ENCODE measurements at places on chromosomes 12 and 14.

DNA sequence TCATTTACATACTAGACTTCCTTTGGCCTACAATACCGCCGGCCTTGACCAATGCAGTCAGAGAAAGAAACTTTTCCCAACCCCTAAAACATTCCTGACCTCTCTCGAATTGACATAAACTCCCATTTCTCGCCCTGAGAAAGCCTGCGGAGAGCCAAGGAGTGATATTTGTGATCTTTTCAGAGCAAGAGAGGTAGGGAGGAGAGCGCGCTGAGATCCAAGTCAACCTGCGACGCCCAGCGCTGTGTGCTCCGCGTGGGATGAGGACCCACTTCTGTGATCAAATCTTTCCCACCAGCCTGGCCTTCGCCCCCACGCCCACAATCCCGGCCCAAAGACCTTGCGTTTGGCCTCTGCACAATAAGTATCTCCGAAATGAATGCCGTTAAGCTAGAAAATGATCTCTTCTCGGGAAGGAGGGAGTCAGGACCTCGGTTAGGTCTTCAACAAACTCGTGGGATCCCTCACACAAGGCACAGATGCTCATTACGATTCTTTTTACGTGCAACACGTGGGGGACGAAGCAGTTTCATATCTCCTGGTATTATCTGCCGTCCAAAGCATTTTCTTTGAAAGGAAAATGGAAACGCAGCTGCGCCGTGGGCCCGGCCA, 6.3 kb upstream of the NPAS3 start:
- no peaks in the 10 kb centered on the region for H3K36me3 ChIP-seq
- no peak overlapping the region for H3K4me3 ChIP-seq
- DNase-seq = no peak
- H3K4me1 ChIP-seq = peaks cover 4% of the 10 kb centered on the region

GRCh38 chr12:69821456-69822159, 3.4 kb upstream of the MYRFL start:
- no peaks in the 10 kb centered on the region for H3K27me3 ChIP-seq
- H3K27ac ChIP-seq = no peak overlapping the region
- H3K4me3 ChIP-seq = no peak overlapping the region
- H3K4me1 ChIP-seq = no peaks in the 10 kb centered on the region
- DNase-seq = no peak

GRCh38 chr14:68416171-68416570, 376.7 kb downstream of the ZFP36L1 start:
- no peaks in the 10 kb centered on the region for H3K36me3 ChIP-seq
- H3K27ac ChIP-seq = no peak overlapping the region
- DNase-seq = no peak
- no peak overlapping the region for H3K4me3 ChIP-seq
- H3K4me1 ChIP-seq = peaks cover 6% of the 10 kb centered on the region

- no peak overlapping the region for H3K4me3 ChIP-seq
- H3K4me1 ChIP-seq = no peaks in the 10 kb centered on the region
- H3K27me3 ChIP-seq = no peaks in the 10 kb centered on the region
Observed at GRCh38 chr12:33529810-33530209, 90.2 kb upstream of the SYT10 start.

DNA sequence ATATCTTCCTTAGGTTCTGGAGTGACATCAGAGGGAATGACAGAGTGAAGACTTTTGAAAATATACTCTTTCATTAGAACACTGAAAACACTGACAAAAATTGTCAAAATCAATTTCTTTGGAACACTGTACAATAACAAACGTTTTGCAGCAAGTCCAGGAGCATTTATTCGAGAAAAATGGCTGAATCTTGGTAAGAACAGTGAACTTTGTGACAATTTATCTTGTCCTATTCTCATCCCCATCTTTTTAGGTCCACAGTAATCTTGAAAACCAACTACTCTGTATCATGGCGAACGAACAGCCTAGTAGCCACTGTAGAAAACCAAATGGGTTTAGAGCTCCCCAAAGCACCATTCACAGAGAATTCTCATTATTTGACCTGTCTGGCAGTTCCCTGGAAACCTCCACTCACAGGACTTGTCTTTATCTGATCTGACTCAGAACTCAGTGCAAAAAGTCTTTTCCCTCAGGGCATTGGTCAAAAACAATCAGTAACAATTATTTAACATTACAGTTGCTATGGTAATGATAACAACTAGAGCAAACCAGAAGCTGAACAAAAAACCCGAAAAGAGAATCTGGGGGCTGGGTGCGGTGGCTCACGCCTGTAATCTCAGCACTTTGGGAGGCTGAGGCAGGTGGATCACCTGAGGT, 20.3 kb upstream of the PPP2R5E start:
- no peak overlapping the region for H3K4me3 ChIP-seq
- no peaks in the 10 kb centered on the region for H3K36me3 ChIP-seq
- no peaks in the 10 kb centered on the region for H3K27me3 ChIP-seq
- H3K27ac ChIP-seq = no peak overlapping the region

- DNase-seq = no peak
- no peaks in the 10 kb centered on the region for H3K27me3 ChIP-seq
- no peak overlapping the region for H3K27ac ChIP-seq
- peaks cover 37% of the 10 kb centered on the region for H3K36me3 ChIP-seq
- no peaks in the 10 kb centered on the region for H3K4me1 ChIP-seq
- H3K4me3 ChIP-seq = no peak overlapping the region
Observed at GRCh38 chr12:68733661-68734071, 12.3 kb upstream of the SLC35E3 start.

- no peak overlapping the region for H3K4me3 ChIP-seq
- no peaks in the 10 kb centered on the region for H3K4me1 ChIP-seq
- no peak overlapping the region for H3K27ac ChIP-seq
- H3K27me3 ChIP-seq = no peaks in the 10 kb centered on the region
- H3K36me3 ChIP-seq = no peaks in the 10 kb centered on the region
- no peak for DNase-seq
Observed at GRCh38 chr12:108360487-108360886, 21.4 kb upstream of the CMKLR1 start.

DNA sequence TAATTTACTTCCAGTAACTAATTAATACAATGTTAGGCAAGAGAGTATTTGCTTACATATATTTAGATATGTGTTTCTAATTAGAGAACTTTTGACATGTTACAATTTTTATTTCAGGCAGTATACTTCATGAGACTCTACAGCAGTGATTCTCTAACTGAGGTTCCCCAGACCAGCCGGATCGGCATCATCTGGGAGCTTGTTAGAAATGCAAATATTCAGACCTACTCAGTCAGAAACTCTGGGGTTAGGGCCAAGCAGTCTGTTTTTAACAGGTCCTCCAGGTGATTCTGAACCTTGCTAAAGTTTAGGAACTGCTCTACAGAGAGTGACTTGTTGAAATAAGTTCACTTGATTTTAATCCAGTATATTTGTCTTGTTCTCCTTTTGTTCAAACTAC, 46.5 kb downstream of the ARID2 start:
- H3K4me1 ChIP-seq = peaks cover 23% of the 10 kb centered on the region
- H3K4me3 ChIP-seq = no peak overlapping the region
- H3K36me3 ChIP-seq = no peaks in the 10 kb centered on the region
- no peak overlapping the region for H3K27ac ChIP-seq
- no peaks in the 10 kb centered on the region for H3K27me3 ChIP-seq

GRCh38 chr12:118109088-118109487, 5.3 kb upstream of the VSIG10 start:
- no peak overlapping the region for H3K27ac ChIP-seq
- no peak overlapping the region for H3K4me3 ChIP-seq
- no peaks in the 10 kb centered on the region for H3K36me3 ChIP-seq
- H3K4me1 ChIP-seq = peaks cover 5% of the 10 kb centered on the region
- H3K27me3 ChIP-seq = no peaks in the 10 kb centered on the region

GRCh38 chr14:23828616-23829015, 125.0 kb upstream of the DHRS4 start:
- no peaks in the 10 kb centered on the region for H3K36me3 ChIP-seq
- no peak for DNase-seq
- no peak overlapping the region for H3K4me3 ChIP-seq
- no peaks in the 10 kb centered on the region for H3K4me1 ChIP-seq

DNA sequence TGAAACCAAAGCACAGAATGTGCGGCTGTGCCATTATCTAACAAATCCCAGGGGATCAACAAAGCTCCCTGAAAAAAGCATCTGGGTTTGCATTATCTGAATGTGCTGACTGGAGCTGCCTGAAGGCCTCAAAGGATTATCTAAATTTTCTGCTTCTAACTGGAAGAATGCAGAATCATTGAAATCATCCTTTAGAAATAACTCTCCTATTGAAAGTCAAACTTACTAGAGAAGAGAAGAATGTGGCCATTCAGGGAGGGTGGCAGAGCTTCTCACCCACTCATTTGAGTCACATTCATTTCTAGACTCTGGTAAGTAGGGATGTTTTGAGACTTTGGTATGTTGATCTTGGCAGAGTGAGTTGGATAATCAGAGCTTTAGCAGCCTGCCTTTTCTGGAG, 220.6 kb upstream of the RGS6 start:
- H3K4me1 ChIP-seq = no peaks in the 10 kb centered on the region
- peaks cover 5% of the 10 kb centered on the region for H3K36me3 ChIP-seq
- no peak overlapping the region for H3K27ac ChIP-seq

- no peaks in the 10 kb centered on the region for H3K36me3 ChIP-seq
- no peak overlapping the region for H3K27ac ChIP-seq
- no peaks in the 10 kb centered on the region for H3K27me3 ChIP-seq
- no peak for DNase-seq
- H3K4me3 ChIP-seq = no peak overlapping the region
- H3K4me1 ChIP-seq = no peaks in the 10 kb centered on the region
Observed at GRCh38 chr14:83894568-83894967, 1635.4 kb upstream of the FLRT2 start.

Data from CD4-positive, alpha-beta memory T cell (primary cell).